M059J (cell line): ENCODE measurements at places on chromosomes 7 and 10.
A peak's percentile ranks its signal among the peaks of the same experiment; 100 is the strongest.

- DNase-seq: no peak
Observed at GRCh38 chr10:69315100-69315542, 36.8 kb downstream of the HK1 start.

DNA sequence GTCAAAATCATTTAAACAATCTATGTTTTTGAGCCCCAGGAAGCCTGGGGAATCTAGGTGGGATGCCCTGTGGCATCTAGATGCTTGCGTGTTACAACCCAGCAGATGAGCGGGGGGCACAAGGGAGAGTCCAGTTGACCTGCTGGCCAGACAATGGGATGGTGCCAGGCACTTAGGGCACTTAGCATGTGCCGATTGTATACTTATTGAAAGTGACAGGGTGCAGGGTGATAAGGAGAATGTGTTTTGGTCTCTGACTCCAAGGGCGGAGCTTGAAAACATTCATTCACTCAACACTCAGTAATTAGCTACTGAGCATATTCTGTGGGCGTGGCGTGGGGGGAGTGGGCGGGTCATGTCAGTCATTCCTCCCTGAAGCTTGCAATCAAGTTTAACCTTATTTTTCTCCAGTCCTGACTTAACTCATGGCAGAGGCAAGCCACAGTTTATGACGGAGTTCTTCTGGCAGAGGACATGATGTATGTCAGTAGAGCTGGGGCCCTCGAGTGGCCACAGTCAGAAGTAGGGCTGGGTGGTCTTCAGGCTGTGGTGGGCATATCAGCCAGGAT is 115.1 kb downstream of the PRKCQ start:
- DNase-seq: no peak

DNA sequence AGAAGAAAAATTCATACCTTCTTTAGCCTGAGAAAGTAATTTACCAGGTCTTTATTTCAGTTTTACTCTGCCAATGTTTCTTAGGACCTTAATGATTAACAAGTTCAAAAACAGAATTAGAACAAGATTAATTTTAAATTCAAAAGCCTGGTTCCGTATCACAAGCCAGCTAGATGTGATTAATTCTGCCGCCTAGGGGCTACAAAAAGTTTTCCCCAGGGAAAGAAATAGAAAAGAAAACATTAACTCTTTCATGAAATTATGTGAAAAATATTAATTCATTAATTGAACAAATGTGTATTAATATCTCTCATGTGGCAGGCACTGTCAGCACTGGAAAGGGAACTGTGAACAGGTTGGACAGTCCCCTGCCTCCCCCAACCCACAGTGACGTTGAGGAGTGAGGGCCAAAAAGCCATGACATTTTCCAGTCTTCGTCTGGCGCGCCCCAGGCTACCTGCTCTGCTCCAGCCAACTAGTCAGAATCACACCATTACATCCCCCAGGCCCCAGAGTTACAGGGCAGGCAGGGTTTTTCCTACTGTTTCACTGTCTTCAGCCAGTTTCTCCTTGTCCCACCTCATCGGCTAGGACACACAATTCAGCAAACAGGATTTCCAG is 20.1 kb downstream of the TMEM176A start:
- DNase-seq: no peak

DNA sequence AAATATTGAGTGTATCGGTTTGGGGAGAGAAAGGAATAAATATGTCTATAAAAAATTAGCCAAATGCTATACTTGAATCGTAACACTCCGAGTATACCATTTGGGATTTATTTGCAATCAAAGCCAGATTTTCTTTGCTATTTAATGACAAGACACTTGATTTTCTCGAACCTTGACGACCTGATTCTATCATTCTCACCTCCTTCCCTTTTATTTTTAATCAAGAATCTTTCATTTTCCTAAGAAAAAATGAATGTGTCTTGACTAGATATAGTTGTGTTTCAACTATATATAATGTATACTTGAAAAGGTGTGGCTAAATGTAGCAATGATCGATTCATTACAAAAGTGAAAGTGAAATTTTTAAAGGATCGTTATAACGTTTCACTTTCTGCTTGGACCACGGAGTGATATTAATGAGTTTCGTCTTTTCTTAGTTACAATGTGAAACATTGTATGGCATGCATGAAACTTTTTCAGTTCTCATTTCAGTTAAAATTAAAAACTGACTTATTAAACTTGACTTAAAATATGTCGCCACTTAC is 562 bp downstream of the NUB1 start:
- DNase-seq: peak; percentile 19

- DNase-seq: no peak
Observed at GRCh38 chr7:28191751-28192150, 11.2 kb upstream of the JAZF1 start.

- DNase-seq: peak; percentile 65
Observed at GRCh38 chr10:20598590-20598989, 298.5 kb downstream of the NEBL start.

DNA sequence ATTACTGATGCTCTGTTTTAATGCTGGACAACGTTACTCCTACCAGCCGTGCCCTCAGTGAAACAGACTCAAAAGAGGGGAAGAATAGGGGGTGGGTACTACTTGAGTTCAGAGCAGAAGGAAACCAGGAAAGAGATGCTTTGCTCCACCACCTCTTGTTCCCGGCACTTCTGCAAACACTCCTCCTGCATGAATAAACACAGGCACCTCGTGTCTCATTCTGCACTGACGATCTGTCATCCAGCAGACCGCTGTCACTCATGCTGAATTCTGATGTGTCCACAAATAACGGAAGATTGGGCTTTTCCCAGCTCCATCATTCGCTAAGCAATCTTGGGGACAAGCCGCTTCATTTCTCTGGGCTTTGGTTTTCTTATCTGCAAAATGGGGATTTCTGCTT is 26.7 kb downstream of the YWHAG start:
- no peak for DNase-seq

DNA sequence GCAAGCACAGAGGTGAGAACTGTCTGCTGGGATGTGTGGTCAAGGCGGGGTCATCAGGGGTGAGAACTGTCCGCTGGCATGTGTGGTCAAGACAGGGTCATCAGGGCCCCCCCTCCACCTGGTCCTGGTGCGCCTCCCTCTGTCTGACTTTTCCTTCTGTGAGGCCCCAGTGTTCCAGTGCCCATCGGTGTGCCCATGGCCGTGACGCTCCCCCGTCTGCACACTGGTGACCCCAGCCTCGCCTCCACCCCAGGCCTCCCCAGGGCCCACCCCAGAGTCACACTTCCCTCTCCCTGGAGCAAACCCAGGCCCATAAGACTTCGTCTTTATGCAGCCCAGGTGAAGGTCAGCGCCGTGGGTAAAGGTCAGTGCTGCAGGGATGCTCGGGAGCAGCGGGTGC is 70.1 kb upstream of the TCERG1L start:
- DNase-seq: no peak

- no peak for DNase-seq
Observed at GRCh38 chr10:10845185-10845584, 172.5 kb upstream of the CELF2 start.

GRCh38 chr7:85483177-85483576 is 296.3 kb upstream of the SEMA3D start:
- no peak for DNase-seq

GRCh38 chr7:45033931-45034290 is 33.9 kb downstream of the CCM2 start:
- DNase-seq: no peak
